ENCODE measurements at places on chromosomes 5 and 9. TPM values are rescaled to one million over a fixed set of nuclear protein-coding genes. Genes with fewer than 3 reads are reported as not detected.

DNA sequence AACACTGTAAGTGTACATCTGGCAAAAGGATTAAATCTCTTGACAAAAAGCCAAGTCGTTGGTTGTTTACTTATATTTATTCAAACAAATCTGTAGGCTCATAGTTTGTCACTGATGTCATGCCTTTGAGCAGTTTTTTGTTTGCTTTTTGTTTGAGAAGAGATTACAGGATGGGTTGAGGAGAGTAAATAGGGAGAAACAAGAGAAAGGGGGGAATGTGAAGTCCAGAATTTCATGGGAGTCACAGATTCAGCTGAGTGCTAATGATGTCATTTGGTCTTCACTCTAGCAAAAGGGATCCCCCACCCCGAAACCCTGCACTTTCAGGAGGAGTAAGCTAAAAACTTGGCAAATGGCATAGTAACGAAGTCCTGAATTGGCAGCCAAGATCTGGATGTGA is 337.4 kb downstream of the GLIS3 start:
- no peak for DNase-seq

DNA sequence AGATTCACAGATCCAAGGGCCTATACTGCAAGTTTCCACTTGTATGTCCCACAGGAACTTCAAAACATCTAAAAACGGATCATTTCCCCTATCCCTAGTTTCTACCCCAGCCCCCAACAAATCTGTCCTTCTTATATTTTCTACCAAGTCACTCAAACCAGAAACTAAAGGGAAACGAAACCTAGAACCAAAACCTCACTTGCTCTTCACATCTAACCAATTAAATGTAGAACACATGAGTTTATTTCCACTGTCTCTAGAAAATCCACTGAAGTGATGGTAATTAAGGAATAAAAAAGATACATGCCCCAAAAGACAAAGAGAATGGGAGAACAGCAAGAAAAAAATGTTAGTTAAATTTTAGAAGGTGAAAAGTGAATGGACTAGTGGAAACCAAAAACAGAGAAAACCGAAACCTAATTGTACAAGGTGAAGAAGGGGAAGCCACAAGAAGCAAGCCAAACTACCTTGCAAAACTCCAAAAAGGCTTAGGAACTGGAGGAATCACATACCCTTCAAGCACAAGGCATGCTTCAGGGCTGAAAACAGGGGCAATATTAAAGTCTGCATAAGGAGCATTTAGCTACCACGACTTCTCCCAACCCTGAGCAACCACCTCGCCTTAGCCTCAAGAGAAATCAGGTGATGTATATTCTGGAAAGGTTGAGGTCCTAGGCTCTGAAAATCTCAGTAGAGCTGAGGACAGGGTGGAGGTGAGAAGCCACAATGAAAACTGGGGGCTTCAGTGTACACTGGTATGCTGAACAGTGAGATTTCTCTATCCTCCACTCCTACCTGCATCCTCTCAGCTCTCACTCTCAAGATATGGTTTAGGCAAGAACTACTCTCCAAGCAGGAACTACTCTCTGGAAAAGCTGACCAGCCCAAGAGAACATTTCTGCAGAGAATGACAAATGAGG is 11.1 kb downstream of the SMU1 start:
- DNase-seq = no peak

GRCh38 chr5:74127381-74128320 is 501.7 kb downstream of the ARHGEF28 start:
- no peak for DNase-seq

DNA sequence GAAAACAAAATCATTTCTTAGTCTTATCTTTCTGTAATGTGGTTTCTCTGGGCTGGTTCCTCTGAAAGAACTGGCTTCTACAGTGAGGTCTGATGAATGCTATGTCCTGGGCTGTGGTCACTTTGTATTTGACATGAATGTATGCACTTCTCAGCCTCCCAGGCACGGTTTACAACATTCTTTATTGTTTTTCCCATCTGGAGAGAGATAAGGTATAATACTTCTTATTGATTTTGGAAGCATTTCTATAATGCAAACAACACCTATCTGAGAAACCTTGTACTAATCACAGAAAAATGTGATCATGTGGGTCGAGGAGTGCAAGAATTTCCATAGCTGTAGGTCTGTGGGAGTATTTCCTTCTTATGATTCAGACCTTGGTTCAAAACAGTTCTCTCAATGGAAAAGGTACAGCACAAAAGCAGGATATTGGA is 46.9 kb downstream of the ACTBL2 start:
- no peak for DNase-seq

- no peak for DNase-seq
Measured at GRCh38 chr5:64615895-64616294, 74.4 kb upstream of the SHISAL2B start.

GCNT1 gene
- total RNA-seq = 6.9 TPM

DMRT2 gene
- not detected for total RNA-seq

MELK gene
- 8.2 TPM for total RNA-seq

LCP2 gene
- 1.2 TPM for total RNA-seq

ADAMTSL1 gene
- 11.4 TPM for total RNA-seq

PPP6C gene
- total RNA-seq = 19.2 TPM
